ENCODE measurements at places on chromosomes 5 and 9.

DNA sequence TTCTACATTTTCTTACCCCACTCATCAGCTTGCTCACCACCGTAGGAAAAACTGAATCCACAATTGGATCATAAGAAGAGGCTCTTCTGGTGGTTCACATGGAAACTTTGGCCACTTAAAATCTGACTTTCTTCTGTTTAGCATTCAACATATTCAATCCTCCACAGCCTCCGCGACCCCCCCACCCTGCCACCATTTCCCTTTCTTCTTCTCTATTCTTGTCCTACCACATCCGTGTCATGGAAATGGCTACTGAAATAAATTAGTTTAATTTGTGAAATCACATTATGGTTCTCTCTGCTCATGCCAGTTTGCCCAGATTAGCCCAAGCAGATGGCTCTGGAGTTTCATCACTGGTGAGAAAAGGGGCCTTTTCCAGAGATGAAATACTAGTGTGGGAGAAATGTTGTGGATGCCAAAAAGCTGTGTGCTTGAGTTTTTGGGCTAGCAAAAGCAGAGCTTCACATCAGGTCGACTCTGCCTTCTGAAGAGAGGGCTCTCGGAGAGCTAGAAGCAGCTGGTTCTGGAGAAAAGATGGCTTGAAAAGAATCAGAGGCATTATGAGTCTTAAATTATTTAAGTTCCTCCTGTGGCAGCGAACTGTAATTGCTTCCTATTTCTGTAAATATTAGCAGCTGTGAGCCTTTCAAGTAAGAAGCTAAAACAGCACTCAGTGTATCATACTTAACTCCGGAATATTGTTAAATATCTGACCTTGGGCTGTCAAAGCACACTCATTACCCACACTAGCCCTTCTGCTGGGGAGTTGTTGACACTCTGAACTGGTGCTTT is 107.1 kb downstream of the MAT2B start:
- peak; percentile 3 for DNase-seq

DNA sequence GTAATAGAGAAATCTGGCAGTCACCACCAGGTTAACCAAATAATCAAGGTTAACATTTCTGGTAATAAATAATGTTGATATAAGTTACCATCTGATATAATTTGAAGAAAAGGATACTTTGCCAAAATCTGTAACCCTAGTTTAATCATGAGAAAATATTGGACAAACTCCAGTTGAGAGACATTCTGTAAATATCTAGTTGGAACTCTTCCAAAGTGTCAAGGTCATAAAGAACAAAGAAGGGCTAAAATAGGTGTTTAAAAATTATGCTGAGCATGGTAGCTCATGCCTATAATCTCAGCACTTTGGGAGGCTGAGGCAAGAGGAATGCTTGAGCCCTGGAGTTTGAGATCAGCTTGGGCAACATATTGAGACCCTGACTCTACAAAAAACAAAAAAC is 253.3 kb downstream of the MRPS30 start:
- no peak for DNase-seq

- DNase-seq, result peak; percentile 71
Measured at GRCh38 chr9:92048924-92049625, 66.1 kb downstream of the SPTLC1 start.

GRCh38 chr5:95080030-95080429 is 204.9 kb downstream of the MCTP1 start:
- peak; percentile 35 for DNase-seq

GRCh38 chr9:4066120-4066519 is 233.7 kb downstream of the GLIS3 start:
- DNase-seq, result peak; percentile 36

GRCh38 chr5:10592601-10593000 is 28.7 kb downstream of the ANKRD33B start:
- DNase-seq, result no peak

DNA sequence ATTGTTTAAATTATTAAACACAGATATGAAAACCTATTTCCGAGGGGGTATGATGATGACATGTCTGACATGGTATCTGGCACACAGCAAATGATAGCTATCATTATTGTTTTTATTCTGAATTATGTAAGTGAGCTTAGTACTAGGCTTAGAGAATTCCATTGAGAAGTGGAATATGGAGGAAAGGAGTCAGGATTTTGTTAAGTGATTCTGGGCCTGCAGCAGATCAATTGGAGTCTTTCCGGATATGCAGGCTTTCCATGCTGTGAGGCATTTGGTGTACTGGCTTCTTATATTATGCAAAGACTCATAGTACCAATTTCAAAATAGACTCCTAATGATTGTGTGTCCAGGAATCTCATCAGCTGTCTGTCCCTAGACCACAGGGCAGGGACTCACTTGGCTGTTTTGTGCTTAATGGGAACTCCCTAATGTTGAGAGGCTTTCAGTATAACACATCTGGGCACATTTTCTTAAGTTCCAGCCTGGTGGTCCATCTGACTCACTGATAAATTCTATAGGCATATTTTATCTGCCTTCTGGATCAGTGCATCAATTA is 180.0 kb upstream of the KLF9 start:
- DNase-seq, result peak; percentile 42

- DNase-seq, result peak; percentile 69
Measured at GRCh38 chr5:96483878-96484277, 50.8 kb upstream of the PCSK1 start.

- no peak for DNase-seq
Measured at GRCh38 chr9:87064311-87064710, 117.0 kb upstream of the GAS1 start.

- DNase-seq, result peak; percentile 34
Measured at GRCh38 chr5:54249210-54250028, 61.0 kb downstream of the ARL15 start.

DNA sequence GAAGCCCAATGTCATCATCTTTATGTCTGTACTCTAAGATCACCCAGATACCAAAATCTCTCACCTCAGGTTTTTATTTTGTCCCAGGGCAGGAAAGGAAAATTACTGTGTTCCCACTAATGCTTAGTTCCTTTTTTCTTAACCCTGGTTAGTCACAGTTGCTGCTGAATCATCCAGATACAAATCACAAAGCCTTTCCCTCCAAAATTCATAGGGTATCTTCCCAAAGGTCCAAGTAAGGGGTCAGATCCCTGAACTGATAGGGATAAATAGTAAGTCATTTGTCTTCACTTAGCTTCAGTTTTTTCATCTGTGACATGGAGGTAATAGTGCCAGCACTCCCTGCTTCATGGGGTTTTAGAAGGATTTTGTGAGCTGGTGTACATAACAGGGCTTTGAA is 2.2 kb downstream of the PLCXD3 start:
- no peak for DNase-seq

DNA sequence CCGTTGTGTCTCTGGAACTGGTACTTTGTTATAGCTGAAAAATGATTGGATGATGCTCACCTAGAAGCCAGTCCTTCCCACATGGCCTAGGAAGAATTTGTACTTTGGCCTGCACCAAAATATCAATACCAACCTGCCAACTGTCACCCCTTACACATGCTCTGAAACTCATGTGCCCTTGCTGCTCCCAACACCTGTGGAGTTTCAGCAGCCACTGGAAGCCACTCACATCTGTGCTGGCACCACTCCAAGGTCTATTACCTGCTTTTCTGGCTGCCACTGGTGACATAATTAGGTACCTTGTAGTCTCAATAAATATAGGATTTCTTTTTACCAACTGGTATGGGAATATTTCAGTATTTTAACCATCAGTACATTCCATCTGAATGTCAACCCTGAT is 363.6 kb downstream of the SH3GL2 start:
- no peak for DNase-seq

DNA sequence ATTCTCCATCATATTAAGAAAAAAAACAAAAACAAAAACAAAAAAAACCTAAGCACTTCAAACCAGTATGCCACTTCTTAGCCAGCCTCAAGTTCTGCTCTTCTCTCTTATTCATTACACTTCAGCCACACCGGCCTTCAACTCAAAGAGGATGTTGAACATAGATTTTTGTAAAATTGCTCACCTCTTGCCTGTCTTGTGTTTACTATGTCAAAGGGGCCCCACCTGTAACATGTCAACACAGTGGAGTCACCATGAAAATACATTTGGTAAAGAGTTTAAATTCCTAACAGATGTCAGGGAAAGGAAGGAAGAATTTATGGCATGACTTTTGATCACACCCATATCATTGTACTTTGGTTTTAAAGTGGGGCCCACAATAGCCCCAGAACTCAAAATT is 121.1 kb upstream of the GHR start:
- no peak for DNase-seq

GRCh38 chr9:112917987-112918362 is 27.3 kb upstream of the SLC46A2 start:
- no peak for DNase-seq

DNA sequence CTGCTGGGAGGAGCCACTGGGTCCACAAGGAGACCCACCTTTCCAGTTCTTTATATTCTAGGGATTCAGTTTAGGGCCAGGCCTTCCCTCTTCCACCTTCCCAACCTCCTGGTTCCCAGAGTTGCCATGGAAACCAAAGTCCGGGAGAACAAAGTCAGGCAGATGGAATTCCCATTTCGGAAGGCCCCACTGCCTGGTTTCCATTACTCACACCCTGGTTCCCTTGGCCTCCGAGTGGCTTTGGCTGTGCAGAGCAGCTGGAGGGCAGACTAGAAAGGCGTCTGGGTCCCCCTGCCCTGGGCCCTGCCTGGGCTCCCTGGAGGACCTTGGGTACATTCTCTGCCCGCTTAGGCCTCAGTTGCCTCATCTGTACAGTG is 136.1 kb downstream of the RGS3 start:
- no peak for DNase-seq

GRCh38 chr5:88770276-88771257 is 112.4 kb downstream of the MEF2C start:
- DNase-seq, result no peak

DNA sequence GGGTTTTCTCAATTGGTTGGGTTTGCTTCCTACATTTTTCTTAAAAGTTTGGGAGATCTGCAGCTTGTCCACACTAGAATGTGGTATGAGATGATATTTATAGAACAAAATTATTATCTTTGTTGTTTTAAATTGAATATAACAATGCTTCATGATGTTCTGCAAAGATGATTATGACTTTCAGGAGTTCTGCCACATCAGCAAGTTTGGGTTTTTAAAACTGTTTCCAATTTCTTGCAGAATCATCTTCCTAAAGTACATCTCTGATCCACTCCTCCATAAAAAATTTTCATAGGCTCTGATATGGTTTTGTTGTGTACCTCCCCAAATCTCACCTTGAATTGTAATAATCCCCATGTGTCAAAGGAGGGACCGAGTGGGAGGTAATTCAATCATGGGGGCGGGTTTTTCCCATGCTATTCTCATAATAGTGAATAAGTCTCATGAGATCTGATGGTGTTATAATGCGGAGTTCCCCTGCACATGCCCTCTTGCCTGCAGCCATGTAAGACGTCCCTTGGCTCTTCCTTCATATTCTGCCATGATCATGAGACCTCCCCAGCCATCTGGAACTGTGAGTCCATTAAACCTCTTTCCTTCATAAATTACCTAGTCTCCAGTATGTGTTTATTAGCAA is 119.1 kb upstream of the PTGER4 start:
- DNase-seq, result no peak

DNA sequence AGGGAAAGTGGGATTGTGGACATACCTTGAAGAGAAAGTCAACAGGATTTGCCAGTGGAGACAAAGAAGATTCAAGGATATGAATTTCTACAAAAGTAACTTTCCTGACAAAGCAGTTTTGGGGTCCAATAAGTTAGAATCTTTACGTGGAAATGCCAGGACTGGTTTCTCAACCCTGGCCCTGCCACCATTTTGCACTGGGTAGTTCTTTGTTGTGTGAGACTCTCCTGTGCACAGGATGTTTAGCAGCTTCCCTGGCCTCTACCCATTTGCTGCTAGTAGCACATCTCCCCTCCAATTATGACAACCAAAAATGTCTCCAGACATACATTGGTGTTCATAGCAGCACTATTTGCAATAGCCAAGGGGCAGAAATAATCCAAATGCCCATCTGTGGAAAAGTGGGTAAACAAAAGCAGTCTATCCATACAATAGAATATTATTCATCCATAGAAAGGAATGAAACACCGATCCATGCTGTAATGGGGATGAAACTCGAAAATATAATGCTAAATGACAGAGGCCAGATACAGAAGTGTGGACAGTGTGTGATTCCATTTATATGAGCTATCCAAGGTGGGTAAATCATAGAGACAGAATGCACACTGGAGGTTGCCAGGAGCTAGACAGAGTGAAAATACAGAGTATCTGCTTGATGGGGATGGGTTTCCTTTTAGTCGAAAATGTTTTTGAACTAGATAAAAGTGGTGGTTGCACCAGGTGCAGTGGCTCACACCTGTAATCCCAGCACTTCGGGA is 91.4 kb downstream of the NSUN2 start:
- no peak for DNase-seq

DNA sequence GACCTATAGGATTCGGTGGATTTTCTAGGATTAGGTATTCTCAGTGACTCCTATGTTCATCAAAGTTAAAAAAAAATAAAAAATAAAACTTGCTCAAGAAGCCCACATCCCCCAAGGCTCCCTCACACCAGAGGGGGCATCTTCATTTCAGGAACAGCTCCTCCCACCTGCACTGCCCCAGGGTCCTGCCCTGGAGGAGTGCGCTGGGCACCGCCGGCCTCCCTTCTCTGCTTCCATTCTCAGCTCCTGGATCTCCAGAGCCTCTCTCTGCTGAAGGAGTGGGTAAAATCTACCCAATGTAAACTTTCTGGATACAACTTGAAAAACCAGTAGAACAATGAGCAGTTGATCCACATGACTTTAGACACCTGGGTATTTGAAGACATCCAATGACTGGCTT is 359.8 kb upstream of the IRX4 start:
- no peak for DNase-seq

DNA sequence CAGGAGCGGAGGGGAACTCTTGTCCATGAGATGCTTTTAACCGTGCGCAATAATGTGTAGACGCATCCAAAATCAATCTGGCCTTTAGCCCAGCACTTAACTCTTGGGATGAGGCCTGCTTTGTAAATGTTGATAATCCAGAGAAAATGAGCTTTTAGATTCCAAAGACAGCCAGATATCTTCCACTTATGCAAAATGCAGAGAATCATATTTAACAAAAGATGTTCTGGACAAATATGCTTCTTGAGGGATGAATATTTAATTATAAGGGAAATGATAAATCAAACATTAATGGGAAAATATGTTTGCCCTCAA is 5.6 kb downstream of the S1PR3 start:
- no peak for DNase-seq

GRCh38 chr5:72177538-72177937 is 70.3 kb downstream of the MAP1B start:
- no peak for DNase-seq

- DNase-seq, result no peak
Measured at GRCh38 chr5:176589039-176589769, 20.8 kb downstream of the GPRIN1 start.

DNA sequence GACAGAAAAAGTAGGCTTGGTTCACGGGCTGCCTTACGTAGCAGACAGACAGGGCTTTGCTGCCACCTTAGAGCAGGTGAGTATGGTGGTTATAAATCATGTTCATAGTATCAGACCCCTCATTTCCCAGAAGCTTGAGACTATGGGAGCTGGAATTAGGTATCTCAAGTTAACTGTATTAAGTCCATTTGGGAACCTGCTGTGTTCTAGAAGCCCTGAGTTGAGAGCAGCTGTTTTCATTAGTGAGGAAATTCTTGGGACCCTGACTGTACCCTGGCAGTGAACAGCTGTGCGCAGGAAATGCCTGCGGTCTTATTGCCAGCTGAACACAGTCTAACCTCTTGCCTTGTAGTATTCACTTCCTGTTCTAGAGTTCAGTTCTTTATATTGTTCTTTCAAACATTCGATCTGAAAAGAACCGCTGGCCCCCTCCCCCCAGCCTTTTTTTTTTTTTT is 29.8 kb downstream of the UGCG start:
- peak; percentile 95 for DNase-seq

GRCh38 chr5:9233712-9234111 is 312.2 kb downstream of the SEMA5A start:
- peak; percentile 72 for DNase-seq

All from choroid plexus epithelial cell (primary cell).